ENCODE measurements at places on chromosomes 16 and 17.

- DNase-seq = peak; percentile 37
Observed at GRCh38 chr16:83954577-83955016, 1.6 kb downstream of the OSGIN1 start.

- no peak for DNase-seq
Observed at GRCh38 chr17:62807812-62808575, at the start of gene MARCHF10. MARCHF10 (minus strand) TSS chr17:62808314; CDS start chr17:62801735, 6,579 bp downstream.

GRCh38 chr16:49084628-49085390, 196.8 kb downstream of the CBLN1 start:
- peak; percentile 27 for DNase-seq

DNA sequence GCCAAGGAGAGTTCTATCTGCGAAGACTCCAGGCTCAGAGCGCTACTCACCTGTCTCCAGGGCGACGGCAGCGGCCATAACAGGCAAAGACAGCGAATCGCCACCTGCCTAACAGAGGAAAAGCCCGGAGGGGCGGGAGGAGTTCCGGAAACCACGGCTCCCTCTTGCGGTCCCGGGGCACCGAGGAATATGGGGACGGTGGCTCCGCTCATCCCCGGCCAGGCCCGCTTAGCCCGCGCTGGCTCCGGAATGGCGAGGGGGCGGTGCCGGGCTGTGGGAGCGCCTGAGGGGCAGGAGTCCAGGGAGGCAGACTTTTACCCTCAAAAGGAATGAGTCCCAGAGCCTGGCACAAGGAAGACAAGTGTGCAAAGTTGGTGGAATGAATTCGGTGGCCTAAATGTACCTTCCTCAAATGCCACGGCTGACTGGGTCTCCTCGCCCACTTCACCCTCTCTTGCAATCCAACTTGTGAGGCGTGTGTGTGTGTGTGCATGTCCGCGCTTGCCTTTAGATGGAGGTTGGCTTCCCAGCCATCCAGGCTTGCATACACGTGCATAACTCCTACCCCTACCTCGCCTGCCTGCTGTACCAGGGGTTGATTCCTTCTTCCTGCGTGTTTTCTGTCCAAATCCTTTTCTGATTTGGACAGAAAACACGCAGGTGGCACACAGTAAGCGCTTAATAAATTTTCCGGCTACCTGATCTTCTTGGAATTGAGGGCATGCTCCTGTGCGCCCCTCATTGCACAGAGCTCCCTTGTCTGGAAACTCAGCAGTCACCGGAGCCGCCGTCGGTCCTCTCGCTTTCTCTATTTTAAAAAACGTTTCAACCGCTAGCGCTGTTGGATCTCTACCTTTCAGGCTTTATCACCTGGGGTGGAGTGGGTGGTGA, 3.5 kb downstream of the C17orf100 start:
- DNase-seq = no peak

DNA sequence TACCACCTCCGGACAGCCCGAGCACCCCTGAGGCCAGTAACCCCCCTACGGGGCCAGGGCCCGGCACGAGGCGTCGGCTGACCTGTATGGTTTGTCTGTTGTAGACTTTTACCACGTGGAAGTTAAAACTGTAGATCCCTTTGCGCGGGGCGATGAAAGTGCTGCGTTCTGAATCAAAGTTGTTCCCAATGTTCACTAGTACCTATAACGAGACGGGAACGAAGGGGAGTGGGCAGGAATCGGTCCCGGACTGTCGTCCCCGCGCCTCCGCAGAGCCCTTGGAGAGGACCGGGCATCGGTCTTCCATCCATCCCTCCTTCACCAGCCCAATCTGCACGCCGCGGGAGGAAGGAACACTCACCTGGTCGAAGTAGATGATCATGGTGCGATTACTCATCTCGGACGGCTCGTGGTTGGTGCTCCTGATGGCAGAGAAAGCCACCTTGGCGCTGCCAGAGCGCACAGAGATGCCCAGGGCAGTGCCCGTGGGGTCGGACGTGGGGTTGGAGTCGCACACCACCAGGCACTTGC, 732 bp downstream of the CBLN1 start:
- DNase-seq = no peak

DNA sequence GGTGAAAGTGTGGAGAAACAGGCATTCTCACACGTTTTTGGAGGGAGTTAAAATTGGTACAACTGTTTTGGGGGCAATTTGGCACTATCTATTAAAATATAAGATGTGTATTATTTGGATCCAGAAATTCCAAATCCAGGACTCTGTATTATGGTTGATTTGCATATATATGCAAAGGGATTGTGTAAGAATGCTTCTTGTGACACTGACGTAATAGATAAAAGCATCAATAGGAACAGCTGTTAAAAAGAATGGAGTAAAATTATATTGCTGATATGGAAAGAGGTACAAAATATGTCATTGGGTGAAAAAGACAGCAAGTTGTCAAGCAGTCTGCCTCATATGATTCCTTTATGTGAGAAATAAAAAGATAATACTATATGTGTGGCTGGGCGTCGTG, 17.3 kb downstream of the FA2H start:
- DNase-seq = no peak

DNA sequence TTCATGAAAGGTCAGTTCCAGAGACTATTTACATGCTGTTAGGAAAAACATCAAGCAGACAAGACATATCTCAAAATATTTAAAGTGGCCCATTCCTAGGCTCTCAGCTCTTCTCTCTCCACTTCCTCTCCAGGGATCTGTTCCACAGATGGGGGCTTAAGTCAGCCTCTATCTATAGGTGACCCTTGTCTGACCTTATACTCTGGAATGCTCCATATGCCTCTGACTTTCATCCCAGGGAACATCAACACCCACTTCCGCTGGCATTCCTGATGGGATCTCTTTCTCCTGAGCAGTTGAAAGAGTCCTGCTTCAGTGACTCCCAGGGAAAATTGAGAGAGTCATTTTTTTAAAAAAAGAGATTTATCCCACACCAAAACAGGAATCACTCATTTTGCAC, 11.5 kb upstream of the WIPI1 start:
- no peak for DNase-seq

- no peak for DNase-seq
Observed at GRCh38 chr17:12097326-12097725, 76.6 kb downstream of the MAP2K4 start.

DNA sequence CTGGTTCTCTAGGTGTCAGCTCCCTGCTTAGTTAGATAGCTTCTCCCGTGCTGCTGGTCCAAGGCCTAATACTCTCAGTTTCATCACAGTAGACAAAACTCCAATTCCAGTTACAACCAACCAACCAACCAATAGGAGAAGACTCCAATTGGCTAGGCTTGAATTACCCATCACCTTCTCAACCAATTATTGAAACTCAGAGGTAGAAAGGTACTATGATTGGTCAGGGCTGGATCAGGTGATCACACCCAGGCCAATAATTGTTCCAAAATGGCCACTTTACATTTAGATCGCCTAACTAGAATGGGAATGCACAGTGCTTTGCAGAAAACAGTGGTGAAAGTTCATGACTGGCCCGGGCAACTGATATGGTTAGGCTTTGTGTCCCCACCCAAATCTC, 49.5 kb upstream of the CRHR1 start:
- no peak for DNase-seq

- no peak for DNase-seq
Observed at GRCh38 chr17:44536090-44536953, 21.0 kb upstream of the FZD2 start.

DNA sequence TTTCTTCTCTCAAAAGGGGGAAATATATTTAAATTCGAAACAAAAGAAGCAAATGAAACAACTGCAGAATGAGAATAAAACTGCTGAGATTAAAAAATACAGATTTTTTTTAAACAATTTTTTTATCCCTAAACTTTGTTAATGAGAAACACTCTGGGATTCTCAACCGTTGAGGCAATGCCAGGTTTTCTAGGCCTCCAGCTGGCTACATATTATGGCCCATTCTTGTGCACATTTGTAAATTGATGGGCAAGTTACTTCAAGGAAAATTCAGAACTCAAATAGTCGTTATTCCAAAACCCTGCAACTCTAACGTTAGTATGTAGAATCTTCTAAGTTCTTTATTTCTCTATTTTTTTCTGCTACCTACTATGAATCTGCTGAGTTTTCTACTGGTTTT, 239.3 kb upstream of the WSCD1 start:
- DNase-seq = no peak

- no peak for DNase-seq
Observed at GRCh38 chr16:25038239-25038954, 23.2 kb upstream of the ARHGAP17 start.

DNA sequence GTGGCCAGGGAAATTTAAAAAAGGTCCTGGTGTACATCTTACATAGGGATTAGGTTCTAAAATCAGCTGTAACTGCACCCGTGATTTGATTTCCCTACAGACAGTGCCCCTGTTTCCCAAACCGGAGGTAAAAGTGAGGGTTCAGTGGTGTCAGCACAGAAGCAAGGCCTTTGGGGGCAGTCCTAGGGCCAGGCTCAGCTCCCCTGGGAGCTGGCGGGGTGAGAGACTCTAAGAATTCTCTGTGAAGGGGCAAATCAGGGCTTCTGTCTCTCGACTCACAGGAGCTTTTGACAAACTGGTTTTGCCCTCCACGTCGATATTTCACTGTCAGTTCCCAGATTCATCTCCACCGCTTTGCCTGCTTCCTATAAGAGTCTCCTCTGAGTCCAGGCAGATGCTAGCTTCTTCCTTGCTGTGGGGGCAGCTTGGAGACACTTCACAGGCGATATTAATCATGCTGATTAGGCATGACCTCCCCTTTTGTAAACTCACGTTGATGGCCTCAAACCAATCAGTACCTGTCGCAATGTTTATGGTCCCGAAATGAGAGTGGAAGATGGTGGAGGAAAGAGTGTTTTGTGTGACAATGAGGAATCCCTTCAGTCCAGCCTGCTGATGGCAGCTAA, 234.2 kb upstream of the TOX3 start:
- no peak for DNase-seq

DNA sequence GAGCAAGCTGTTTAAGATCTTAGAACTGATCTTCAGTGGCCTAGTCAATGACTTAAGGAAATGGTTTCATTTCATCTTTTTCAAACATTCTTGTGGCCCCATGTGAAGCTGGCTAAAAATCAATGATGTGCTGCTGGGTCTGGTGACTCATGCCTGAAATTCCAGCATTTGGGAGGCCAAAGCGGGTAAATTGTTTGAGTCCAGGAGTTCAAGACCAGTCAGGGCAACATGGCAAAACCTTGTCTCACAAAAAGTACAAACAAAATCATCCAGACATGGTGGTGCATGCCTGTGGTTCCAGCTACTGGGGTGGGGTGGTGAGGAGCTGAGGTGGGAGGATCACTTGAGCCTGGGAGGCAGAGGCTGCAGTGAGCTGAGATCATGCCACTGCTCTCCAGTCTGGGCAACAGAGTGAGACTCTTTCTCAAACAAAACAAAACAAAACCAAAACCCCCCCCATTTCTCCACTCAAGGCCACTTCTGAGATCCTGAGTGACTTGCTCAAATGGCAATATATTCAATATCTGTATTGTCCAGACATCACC, 17.4 kb upstream of the COL1A1 start:
- no peak for DNase-seq

GRCh38 chr17:80045703-80046102, 9.3 kb downstream of the CCDC40 start:
- no peak for DNase-seq

DNA sequence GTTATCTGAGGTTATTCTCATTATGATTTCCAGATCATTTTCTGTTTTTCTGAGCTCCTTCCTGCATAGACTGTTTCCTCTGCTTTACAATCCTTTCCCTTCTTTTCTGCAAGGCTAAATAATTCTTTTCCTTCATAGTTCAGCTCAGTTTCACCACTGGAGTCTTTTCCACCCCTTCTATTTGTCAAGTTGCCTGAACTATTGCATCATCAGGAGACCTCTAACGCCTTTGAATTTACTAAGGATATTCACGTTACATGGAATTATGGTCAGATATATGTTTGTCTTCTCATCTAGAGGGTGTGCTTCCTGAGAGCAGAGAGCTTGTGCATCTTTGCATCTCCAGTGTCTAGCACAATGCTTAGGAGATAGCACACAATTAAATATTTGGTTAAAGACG, 140.4 kb upstream of the CA10 start:
- no peak for DNase-seq

DNA sequence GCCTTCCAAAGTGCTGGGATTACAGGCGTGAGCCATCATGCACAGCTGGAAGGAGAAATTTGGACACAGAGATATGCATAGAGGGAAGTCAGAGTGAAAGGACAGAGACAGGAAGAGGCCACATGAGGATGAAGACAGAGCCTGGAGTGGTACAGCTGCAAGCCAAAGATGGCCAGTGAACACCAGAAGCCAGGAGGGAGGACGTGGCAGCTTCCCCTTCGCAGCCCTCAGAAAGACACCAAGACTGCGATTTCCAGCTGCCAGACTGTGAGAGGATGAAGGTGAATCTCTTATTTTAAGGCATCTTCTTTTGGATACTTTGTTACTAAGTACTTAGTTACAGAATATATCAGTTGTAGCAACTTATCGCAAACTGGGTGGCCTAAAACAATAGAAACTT, 60.5 kb upstream of the PLCG2 start:
- DNase-seq = peak; percentile 45

GRCh38 chr17:56131431-56131830, 21.8 kb upstream of the ANKFN1 start:
- DNase-seq = no peak

- DNase-seq = no peak
Observed at GRCh38 chr16:14365200-14365851, 264.7 kb downstream of the PARN start.

DNA sequence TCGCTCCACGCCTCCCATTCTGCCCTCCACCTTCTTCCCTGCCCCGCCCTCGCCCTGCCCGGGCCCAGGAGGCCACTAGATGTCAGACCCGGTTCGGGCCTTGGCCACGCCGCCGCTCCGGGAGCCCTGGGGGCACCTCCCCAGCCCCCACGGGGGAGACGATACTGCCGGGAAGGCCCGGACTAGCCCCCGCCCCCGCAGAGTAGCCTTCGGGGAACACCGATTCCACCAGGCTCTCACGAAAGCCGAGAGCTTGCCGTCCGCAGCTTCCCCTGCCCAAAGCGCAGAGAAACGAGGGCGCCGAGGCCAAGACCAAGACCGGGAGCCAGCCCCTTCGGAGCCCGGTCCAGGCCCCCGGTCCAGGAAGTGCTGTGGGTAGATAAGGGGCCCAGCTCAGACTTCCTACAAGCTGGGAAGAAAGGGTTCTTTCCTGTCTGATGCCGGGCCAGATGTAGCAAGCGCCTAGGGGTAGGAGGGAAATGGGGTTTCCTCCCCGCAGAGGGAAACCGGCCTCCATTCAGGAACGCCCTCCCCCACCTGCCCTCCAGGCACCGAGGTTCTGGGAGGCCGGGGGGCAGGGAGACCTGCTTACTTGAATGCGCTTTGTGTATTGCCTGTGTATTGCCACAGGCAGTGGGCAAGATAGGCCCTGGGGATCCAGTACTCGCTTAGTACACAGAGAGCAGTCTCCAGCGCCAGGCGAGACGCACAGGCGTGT, 806 bp upstream of the CYB561 start:
- DNase-seq = peak; percentile 30

GRCh38 chr16:87198328-87198832, 118.8 kb downstream of the C16orf95 start:
- DNase-seq = no peak

- DNase-seq = no peak
Observed at GRCh38 chr17:36611345-36612072, 10.1 kb downstream of the MRM1 start.

- no peak for DNase-seq
Observed at GRCh38 chr17:14547556-14547955, 246.7 kb downstream of the HS3ST3B1 start.

GRCh38 chr16:54739381-54739780, 191.3 kb upstream of the IRX5 start:
- no peak for DNase-seq

GRCh38 chr16:89577055-89577759, 1.6 kb downstream of the CPNE7 start:
- no peak for DNase-seq
